Heart left ventricle (tissue), 16 donors: ENCODE measurements at places on chromosomes 16 and 17. TPM values are rescaled to one million over a fixed set of nuclear protein-coding genes. Genes with fewer than 3 reads are reported as not detected.
A peak's percentile ranks its signal among the peaks of the same experiment; 100 is the strongest.

DNA sequence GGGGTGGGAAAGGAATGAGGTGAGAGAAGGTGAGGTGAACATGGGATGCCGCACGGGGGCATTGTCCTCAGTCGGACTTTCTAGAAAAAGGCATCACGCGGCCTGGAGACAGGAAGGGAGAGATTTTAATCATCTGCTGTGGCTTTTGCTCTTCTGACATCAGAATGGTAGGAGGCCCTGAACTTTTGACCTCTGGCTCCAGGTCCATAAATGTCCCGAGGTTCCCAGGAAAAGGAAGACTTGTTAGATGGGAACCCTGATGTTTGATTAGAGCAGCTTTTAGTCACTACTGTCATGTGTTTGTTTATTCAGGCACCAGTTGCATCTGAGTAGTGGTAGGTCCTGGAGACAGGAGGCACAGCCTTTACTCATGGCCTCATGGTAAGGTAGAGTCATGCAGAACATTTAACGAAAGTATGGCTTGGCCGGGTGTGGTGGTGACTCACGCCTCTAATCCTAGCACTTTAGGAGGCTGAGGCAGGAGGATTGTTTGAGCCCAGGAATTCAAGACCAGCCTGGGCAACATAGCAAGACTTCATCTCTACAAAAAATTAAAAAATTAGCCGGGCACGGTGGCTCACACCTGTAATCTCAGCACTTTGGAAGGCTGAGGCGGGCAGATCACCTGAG is 203.1 kb downstream of the MSI2 start:
- H3K27ac ChIP-seq: no peak overlapping the region
- H3K27me3 ChIP-seq: no peaks in the 10 kb centered on the region

- no peak for DNase-seq
- H3K27ac ChIP-seq: no peak overlapping the region
- H3K27me3 ChIP-seq: peaks cover 7% of the 10 kb centered on the region
- no peak overlapping the region for H3K4me3 ChIP-seq
- no peaks in the 10 kb centered on the region for H3K4me1 ChIP-seq
Measured at GRCh38 chr16:86138121-86139085, 239.4 kb downstream of the IRF8 start.

The NPIPA8 gene
- polyA plus RNA-seq: not detected

DNA sequence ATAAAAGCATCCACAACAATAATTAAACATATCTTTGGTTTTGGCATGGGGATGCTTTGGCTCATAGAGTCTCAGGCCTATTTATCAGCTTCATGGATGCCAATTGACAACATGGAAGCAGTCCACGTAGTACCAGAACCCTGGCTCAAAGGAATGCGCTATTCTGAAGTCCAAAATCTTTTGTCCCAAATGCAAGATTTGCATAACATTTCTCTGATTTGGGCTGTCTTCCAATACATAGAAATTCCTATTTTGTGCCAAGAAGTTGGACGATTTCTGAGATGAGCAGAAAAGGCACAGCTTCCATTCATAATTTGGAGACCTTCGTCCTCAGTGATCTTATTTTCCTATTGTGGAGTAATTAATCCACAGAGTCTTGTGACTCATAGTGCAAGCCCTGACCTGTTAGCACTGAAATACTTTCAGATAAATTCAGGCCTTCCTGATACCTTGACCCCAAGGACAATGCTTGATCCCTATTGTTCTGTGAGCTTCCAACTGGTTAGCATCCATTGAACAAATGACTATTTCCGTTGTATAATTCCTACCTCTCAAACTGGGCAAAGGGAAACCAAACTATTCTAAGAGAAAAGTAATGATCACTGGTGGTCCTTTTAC is 78.4 kb upstream of the CDH11 start:
- H3K36me3 ChIP-seq: no peaks in the 10 kb centered on the region
- no peak overlapping the region for H3K27ac ChIP-seq
- H3K4me1 ChIP-seq: no peaks in the 10 kb centered on the region
- no peaks in the 10 kb centered on the region for H3K27me3 ChIP-seq
- no peak overlapping the region for H3K4me3 ChIP-seq

- H3K4me3 ChIP-seq: no peak overlapping the region
- no peaks in the 10 kb centered on the region for H3K4me1 ChIP-seq
- H3K27ac ChIP-seq: no peak overlapping the region
- H3K27me3 ChIP-seq: no peaks in the 10 kb centered on the region
- no peaks in the 10 kb centered on the region for H3K36me3 ChIP-seq
Measured at GRCh38 chr17:6340708-6341107, 94.2 kb downstream of the AIPL1 start.

DNA sequence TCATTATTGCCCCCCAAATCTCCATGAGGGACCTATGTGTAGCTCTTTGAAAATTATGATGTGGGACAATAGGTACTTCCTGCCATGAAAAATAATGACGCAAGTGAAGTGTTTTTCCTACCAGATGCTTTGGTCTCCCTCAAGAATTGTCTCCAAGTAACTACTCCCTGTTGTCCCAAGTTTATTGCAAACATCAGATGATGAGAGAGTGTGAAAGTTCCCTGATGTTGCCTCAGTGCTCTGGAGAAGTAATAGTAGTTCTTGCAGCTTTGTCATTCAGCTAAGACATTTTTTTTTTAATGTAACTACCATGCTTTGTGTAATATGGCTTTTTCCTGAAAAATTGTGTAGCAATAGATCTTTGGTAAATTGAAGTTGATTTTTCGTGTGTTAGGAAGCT is 20.1 kb downstream of the LPCAT2 start:
- no peak for DNase-seq
- H3K36me3 ChIP-seq: peaks cover 39% of the 10 kb centered on the region
- H3K27me3 ChIP-seq: no peaks in the 10 kb centered on the region
- no peaks in the 10 kb centered on the region for H3K4me1 ChIP-seq

The OR1A1 gene
- not detected for polyA plus RNA-seq

DNA sequence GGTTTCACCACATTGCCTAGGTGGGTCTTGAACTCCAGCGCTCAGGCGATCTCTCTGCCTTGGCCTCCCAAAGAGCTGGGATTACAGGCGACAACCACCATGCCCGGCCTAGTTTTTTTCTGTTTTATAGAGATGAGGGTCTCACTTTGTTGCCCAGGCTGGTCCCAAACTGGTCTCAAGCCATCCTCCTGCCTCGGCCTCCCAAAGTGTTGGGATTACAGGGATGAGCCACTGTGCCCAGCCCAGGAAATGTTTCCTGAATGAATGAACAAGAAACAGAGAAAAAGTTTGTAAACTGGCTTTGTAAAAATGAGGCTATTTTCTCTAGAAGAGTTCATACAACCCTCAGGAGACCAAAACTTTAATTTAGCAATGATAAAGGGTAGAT is 68.0 kb downstream of the WWP2 start:
- DNase-seq: no peak
- peak overlapping the region; percentile 56 for H3K27ac ChIP-seq
- no peaks in the 10 kb centered on the region for H3K36me3 ChIP-seq
- no peaks in the 10 kb centered on the region for H3K27me3 ChIP-seq
- H3K4me3 ChIP-seq: no peak overlapping the region
- peaks cover 44% of the 10 kb centered on the region for H3K4me1 ChIP-seq

The GGA3 gene
- 13.0 TPM for polyA plus RNA-seq

- no peaks in the 10 kb centered on the region for H3K27me3 ChIP-seq
- no peaks in the 10 kb centered on the region for H3K4me1 ChIP-seq
- H3K4me3 ChIP-seq: no peak overlapping the region
- DNase-seq: no peak
- no peak overlapping the region for H3K27ac ChIP-seq
Measured at GRCh38 chr17:48127371-48128051, 19.9 kb downstream of the SNX11 start.

DNA sequence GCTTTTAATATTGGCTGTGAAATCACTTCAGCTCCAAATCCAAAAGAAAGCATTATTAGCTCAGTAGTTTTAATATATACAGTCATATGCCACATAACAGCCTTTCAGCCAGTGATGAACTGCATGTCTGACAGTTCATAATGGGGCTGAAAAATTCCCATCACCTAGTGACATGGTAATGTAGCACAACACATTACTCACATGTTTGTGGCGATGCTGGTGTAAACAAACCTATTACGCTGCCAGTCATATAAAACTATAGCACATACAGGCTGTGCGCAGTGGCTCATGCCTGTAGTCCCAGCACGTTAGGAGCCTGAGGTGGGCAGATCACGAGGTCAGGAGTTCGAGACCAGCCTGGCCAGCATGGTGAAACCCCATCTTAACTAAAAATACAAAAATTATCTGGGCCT is 92.2 kb downstream of the TUBD1 start:
- no peak overlapping the region for H3K27ac ChIP-seq
- DNase-seq: no peak
- H3K27me3 ChIP-seq: no peaks in the 10 kb centered on the region

The FOXF1 gene
- polyA plus RNA-seq: 0.15 TPM

DNA sequence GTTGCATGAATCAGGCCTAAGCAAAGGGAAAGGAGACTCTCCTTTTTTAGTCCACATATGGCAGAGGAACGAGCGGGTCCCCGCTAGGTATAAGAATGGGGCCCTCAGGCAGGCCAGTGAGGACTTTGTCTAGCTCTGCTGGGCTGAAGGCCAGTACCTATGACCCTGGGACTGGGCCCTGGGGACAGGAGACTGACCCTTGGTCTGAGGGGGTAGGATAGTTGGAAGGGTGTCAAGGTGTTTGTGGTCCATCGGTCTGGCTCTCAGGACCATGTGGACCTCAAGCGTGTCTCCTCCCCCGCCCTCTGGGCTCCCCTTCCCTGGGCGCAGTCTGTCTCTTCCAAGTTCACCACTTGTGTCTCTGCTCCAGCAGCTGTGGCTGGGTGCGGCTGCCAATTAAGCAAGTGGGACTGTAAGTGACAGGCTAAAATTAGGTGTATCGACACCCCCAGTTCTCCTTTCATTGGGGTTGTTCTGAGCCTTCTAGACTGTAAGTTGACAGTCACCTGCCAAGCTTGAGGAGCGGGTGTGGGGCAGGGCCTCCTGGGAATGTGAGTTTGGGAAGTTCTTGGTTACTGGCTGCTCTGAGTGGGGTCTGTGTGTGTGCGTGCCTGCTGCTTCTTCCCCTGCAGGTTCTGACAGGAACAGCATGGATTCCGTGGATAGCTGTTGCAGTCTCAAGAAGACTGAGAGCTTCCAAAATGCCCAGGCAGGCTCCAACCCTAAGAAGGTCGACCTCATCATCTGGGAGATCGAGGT is 24.5 kb downstream of the AKAP1 start:
- no peaks in the 10 kb centered on the region for H3K27me3 ChIP-seq
- peaks cover 44% of the 10 kb centered on the region for H3K4me1 ChIP-seq
- DNase-seq: peak; percentile 83
- H3K4me3 ChIP-seq: no peak overlapping the region
- H3K27ac ChIP-seq: peak overlapping the region; percentile 88

GRCh38 chr17:44007346-44008204 is 3.2 kb downstream of the NAGS start:
- H3K4me1 ChIP-seq: peaks cover 32% of the 10 kb centered on the region
- peaks cover 24% of the 10 kb centered on the region for H3K27me3 ChIP-seq
- no peaks in the 10 kb centered on the region for H3K36me3 ChIP-seq
- peak overlapping the region; percentile 69 for H3K4me3 ChIP-seq

GRCh38 chr17:74089869-74090464 is 113.5 kb upstream of the RPL38 start:
- no peak for DNase-seq
- H3K27ac ChIP-seq: no peak overlapping the region
- no peaks in the 10 kb centered on the region for H3K4me1 ChIP-seq
- H3K27me3 ChIP-seq: peaks cover 6% of the 10 kb centered on the region
- H3K4me3 ChIP-seq: no peak overlapping the region

GRCh38 chr16:70391881-70392481 is 45.3 kb downstream of the DDX19A start:
- H3K27me3 ChIP-seq: no peaks in the 10 kb centered on the region
- H3K4me1 ChIP-seq: peaks cover 9% of the 10 kb centered on the region
- no peak overlapping the region for H3K27ac ChIP-seq
- peaks cover 13% of the 10 kb centered on the region for H3K36me3 ChIP-seq
- peak; percentile 59 for DNase-seq
- H3K4me3 ChIP-seq: no peak overlapping the region

DNA sequence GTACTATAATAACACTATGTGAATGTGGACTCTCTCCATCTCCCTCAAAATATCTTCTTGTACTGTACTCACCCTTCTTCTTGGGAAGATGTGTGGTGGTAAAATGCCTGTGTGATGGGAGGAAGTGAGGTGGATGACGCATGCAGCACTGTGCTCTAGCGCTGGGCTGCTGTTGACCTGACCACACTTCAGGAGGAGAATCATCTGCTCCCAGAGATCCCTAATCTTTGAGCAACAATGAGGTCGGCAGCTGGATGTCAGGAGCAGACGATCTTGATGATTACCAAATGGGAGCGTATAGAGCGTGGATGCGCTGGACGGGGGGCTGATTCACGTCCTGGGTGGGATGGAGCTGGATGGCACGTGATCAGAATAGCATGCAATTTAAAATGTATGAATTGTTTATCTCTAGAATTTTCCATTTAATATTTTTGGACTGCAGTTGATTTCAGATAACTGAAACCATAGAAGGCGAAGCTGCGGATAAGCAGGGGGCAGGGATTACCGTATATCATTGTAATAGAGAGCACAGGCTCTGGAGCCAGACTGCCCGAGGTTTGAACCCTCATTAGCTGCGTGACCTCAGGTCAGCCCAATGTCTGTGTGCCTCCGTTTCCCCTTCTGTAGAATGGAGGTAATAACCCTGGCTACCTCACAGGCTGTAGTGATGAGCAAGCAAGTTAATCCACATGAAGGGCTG is 23.7 kb upstream of the CYLD start:
- DNase-seq: no peak
- H3K4me1 ChIP-seq: no peaks in the 10 kb centered on the region
- no peaks in the 10 kb centered on the region for H3K27me3 ChIP-seq
- H3K36me3 ChIP-seq: no peaks in the 10 kb centered on the region
- no peak overlapping the region for H3K4me3 ChIP-seq

DNA sequence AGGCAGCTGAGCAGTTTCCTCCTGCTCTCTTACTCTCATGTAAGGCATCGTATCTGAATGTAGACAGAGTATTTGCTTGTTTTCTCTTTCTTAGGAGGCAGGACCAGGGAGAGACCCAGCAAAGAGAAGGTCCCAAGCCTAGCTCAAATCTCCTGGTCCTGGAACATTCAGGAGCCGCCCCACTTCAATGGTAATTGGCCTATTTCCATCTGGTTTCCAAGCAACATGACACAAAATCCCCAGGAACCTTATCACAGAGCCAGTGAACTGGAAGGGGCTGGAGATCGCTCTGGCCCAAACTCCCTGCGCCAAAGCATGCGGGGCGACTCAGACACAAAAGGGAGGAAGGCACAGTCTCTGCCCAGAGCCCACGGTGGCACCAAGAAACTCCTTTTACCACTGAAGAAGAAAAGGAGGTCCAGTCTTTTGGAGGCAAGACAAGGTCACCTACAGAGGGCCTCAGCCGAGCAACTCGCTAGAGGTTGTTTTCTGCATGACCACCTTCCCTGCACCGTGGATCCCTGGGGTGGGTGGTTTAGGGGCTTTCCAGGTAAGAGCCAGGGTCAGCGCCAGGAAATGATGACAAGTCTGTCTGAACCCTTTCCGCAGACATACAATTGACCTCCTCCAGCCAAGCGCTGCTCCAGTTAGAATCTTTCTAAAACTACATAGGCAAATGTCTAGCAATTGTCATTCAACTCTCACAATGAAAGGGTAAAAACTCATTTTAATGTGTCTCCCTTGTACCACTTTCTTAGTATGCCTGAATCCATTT is 394.7 kb downstream of the SOX9 start:
- peaks cover 3% of the 10 kb centered on the region for H3K27me3 ChIP-seq
- H3K4me3 ChIP-seq: no peak overlapping the region
